ENCODE measurements at places on chromosomes 7 and 10.

DNA sequence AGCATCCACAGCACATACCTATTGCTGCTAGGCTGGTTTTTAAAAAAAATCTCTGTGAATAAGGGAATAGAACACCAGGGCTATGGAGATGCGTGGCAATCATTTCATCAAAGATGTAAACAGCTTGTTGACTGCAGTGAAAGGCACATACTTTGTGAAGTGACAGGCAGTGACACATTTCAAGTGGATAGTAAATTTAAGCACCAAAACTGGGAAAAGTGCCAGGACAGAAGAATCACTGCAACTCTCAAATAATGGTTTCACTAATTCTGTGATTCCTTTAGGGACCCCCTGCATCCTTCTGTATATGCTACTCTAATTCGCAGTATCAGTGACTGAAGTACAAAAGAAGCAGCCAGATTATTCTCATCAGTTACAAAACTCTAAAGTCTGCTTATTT, 145.2 kb upstream of the KLF14 start:
- DNase-seq, result no peak

GRCh38 chr7:129572205-129572604, 39.3 kb upstream of the NRF1 start:
- DNase-seq, result no peak

DNA sequence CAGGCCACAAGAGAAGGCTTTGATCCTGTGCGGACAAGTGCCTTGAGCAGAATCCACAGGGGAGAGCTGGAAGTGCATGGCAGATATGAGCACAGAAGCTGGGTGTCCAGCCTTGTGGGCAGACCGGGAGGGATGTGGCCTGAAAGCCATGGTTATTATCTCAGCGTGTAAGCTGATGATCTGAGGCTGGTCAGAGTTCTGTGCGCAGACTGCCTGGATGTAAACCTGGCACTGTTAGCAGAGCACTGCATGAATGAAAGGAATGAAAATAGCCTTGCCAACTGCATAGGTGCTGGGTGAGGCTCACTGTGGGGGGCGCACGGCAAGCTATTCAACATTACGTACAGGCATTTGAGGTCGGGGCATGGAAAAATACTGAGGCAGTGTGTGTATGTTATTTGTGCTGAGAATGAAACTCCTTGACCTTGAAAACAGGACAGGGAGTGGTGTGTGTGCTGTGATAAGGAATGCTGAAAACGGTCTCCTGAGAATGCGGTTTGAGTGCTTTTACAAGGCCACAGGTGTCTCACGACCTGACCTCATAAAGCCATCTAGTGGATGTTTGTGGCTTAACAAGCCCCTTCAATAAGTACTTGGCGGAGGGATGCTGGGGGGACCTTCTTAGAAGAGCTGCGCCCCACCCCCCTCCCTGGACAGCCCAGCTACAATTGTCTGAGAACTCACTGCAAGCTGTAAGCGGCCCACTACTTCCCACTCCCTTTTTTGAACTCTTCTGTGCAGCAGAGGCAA, 18.7 kb downstream of the AKR1C1 start:
- DNase-seq, result no peak

GRCh38 chr10:128099901-128100300, 26.3 kb downstream of the MKI67 start:
- no peak for DNase-seq

DNA sequence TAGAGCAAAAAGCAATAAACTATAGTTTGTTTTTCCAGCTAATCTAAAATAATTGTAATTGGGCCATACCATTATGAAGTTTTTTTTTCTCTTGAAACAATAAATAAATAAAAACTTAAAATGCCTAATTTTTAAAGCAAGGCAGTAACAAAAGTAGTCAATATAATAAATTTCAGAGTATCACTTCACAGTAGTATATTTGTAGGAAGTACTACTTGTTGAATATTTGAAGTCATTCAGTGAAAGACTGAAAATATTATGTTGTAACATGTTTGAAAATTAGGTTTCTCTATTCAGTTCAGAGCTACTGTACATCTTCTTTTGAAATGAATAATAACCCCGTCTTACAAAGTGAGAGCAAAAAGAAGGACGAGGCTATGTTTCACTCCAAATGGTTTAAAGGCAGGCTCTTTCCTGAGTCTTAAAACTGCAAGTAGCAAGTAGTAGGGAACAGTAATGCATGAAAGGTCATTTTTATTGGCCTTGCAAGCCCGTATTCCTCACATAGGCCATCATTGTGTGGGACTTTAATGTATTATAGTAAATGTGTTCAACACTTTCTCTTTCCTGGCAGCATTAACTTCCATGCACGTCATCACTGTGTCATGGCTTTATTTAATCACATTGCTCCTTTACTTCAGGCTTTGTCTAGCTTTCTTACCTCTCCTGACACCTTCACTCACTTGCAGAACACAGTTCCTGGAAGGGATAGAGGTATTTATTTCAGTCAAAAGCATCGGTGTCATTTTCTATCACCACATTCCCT, 141.4 kb downstream of the VTI1A start:
- DNase-seq, result no peak

DNA sequence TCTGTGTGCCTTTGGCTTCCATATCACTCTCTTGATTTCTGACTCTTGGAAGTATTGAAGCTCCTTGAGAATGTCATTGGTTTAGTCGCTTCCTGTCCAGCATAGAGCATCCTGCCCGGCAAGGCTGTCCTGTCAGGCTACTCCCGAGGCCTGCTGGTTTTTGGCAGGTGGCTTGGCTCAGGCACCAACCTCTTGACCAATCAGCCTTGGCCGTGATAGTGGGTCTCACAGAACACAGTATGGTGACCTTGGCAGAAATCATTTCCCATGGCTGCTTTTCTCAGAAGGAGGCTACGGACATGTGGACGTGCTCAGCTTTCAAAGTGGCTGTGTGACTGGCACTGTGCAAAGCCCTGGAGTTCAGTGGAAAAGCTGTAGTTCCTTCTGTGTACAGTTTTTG, 516.9 kb downstream of the REEP3 start:
- no peak for DNase-seq

- DNase-seq, result no peak
These were observed 242.4 kb downstream of the KIAA1217 start for GRCh38 chr10:24451325-24451820.

- DNase-seq, result no peak
These were observed 1.4 kb downstream of the DNAJB12 start for GRCh38 chr10:72353028-72353964.

DNA sequence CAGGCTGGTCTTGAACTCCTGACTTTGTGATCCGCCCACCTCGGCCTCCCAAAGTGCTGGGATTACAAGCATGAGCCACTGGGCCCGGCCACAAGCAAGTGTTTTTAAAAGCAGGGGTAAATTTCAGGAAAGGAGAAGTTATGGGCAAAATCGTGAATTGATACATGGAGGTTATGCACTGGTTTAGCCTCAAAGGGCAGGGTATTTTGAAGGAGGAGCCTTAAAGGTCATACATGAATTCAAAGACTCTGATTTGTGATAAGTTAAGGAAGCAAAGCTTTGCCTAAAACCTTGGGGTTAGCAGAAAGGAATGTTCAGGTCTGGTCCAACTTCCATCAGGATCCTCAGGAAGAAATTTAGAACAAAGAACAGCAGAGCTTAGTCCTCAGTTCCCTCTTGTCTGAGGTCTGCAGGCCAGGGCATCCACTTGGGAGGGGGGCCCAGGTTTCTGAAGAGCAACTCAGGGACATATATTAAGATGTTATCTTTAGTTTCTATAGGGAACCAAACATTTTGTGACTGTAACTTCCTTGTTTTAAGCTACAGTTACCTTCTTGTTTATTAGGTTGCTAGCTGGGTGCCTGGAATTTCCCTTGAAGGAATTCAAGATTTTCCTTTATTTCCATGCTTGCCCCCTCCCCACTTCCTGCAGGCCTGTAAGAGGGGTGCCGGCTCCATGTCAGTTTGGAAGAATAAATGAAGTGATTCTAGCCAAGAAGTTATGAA, 2.8 kb upstream of the REPIN1 start:
- no peak for DNase-seq

DNA sequence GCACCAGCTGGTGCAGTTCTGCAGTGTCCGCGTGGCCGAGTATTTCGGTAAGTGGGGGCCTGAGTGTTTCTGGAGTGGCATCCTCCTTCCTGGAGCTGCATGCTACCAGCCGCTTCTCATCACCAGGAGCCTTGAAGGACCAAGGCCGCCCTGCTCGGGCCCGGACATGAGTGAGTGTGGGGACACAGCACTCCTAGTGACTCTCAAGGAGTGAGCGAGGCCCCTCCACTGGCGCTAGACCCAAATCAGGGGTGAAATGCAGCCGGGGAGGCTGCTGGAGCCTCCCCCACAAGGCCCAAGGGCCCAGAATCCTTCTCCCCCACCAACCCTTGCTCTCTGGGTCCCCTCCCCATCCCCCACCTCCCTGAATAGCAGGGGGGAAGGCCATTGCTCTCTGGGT, 48.0 kb downstream of the CAMK2B start:
- no peak for DNase-seq

DNA sequence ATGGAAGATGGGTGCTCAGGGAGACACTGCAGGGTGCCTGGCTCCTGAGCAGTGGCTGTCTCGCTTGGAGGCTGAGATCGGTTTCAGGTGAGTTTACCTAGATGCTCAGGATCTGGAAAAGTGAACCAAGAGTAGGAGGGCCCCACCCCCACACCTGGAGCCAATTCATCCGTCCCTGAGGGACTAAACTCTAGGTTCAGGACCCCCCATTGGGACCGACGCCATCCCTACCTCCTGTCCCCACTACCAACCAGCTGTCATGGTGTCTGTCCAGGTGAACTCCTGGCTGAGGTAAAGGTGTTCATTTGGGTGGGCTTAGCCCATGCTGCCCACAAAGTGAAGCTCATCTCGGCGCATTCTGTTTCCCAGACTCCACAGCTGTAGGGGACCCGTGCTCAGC, 174.6 kb upstream of the PLPP4 start:
- DNase-seq, result no peak

- no peak for DNase-seq
These were observed 732.4 kb downstream of the IPMK start for GRCh38 chr10:57535306-57535705.

DNA sequence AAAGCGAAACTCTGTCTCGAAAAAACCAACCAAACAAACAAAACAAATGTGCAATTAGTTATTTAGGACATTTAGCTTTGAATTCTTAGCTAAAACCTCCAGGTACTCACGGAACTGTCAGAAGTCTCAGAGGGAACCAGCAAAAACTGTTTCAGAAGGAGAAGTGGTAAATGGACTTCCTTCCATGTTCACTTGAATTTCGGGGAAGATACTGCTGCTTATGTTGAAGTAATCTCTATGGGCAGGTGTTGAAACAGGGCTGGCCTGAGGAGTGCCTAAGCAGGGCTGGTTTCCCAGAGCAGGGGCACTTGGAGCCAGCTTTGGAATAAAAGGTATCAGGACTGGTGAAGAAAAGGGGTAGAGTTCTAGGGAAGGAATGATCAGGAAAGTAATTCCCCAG, 2.4 kb upstream of the EXOC6 start:
- no peak for DNase-seq

DNA sequence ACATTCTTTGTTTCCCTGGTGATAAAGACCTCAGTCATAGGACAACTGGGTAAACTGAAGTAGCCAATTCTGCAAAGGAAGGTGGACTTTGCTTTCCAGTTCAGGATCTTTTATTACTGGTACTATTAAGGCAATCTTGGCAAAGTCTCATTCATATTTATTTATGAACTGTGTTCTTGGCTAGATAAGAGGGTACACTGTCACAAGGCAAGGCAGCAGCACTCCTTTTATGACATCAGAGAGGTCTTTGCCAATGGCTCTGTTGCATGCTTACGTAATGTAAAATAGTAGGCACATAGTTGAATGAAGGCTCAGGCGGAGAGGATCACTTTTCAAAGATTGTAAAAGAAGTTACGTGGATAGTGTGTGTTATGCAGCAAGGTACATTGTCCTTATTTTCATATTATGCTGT, 63.7 kb upstream of the PDK4 start:
- DNase-seq, result no peak

DNA sequence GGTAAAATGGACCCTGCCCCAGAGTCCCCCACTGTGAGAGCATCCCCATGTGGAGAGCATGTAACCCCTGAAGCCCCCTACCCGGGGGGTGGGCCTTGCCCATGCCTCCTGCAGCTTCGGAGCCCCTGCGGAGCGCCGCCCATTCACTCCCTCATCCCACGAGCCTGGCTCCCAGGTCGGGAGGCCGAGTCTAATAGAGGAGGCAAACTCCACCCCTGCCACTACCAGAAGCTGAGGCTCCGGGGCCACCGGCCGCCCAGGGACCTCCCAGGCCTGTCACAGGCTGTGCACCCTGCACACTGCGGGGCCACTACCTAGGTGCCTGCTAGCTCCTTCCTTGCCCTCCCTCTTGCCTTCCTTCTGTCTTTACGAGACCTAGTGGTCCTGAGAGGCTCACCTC, 17.4 kb downstream of the WDR86 start:
- no peak for DNase-seq

DNA sequence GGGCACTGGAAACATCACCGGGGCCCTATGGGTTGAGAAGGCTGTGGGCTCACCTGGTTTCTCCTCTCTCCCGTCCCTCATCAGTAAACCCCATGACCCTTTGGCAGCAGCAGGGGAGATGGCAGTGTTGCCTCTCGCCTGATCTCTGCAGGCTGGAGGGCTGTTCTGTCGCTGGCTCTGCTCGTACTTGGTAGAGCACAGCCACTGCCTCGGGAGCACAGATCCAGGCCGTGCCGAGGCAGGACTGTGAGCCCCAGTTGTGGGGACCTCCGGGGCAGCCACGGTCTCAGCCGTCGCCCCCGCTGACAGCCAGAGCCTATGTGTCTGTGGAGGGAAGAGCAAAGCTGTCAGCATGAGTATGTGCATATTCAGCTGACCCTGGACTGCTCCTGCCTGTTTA, 94.9 kb downstream of the PTPRE start:
- DNase-seq, result no peak

DNA sequence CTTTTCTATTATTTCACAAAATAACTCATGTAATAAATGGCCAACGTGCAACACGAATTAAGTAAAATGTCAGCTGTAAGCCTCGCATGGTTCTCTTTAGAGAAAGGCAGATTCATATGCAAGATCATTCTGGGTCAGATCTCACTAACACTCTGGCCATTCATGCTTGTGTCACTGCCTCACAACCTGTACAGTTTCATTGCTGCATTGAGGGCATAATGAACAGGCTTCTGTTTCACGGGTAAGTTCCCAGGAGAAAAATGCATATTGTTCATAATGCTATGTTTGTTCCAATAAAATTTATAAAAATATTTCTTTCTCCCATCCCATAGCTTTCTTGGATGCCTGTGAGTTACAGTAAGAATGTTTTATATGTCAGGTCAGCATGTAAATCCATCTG, 734.0 kb upstream of the ANKRD30A start:
- no peak for DNase-seq

- no peak for DNase-seq
These were observed 130.3 kb upstream of the MINDY3 start for GRCh38 chr10:15990535-15991129.

DNA sequence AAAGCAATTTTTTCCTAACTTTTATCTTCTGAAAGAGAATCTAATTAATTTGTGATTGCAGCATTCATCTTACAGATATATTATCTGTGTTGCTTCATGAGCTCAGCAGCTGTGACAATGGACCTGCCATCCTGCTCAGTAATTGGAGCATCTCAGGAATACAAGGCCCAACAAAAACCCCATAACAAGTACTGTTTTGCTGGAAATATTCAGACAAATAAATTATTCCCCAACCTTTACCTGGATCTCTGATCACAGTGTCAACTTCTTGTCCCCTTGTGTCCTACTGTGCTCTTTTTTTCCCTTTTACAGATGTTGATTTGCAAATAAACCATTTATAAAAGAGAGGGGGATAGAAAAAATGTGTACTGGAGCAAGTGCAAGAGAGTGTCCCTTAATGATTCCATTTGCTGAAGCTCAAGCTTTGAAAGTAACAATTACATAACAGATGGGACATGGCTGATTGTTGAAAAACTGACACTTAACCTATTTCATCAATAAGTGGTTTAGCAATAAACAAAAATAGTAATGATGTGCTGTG, 1063.4 kb upstream of the GHITM start:
- no peak for DNase-seq

All from spinal cord (tissue), 10 donors.